Stimulated activated CD4-positive, alpha-beta T cell treated with anti-CD3 and anti-CD28 coated beads, Interleukin-2, amount 100 ng/mL, for 24 hours (primary cell): ENCODE measurements at places on chromosomes 2 and 18.

- no peak for DNase-seq
Observed at GRCh38 chr2:170714381-170715061, 616 bp upstream of the SP5 start.

DNA sequence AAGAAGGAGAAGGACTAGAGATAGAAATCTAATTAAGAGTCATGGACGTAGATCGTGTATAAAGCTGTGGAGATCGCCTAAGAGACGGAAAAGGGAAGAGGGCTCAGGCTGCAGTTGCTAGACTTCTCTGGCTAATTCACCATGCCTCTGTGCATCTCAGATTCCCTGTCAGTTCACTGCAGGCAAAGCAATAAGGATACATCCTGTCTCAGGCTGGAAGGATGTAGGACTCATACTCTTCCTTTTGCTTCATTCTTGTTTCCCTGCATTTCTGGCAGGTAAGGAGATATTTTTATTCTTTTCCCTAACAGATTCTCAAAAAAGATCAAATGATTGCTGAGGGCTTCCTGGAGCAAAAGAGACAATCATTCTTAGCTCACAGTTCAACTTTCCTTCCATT, 112.5 kb downstream of the AP1S3 start:
- no peak for DNase-seq

GRCh38 chr18:22689712-22690111, 243.4 kb upstream of the RBBP8 start:
- no peak for DNase-seq

DNA sequence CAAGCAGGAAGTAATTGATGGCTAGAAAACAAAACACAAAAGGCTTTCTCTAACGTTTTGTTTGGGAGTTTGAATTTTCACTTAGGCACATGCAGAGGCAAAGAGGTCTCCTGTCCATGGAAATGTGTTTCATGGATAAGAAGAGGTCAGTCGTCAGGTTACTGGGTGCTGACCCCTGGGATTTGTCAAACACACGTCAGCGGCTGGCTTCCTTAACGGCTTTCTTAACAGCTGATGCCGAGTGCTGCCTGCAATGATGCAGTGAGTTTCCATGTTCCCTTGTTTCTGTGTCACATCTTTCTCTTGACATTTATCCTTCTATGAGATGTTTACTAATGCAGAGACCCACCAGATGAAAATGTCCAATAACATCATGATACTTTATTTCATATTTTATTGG, 31.7 kb downstream of the GPR39 start:
- DNase-seq, result no peak

DNA sequence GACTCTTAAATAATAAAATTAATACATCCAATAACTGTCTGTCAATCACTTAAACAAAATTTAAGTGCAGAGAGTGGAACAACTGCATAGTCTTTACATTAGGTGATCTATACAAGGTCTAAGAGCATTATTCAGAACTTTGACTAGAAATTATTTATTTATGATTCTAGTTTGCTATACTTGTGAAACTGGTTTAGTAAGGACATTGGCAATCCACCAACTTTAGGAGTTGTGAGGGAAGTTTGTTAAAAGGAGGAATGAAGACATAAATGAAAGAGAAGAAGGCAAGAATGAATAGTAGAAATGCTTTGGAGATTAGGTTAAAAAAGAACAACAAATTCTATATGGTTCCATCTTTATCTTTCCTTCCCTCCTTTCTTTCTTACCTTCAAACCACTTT, 217.5 kb downstream of the GPD2 start:
- no peak for DNase-seq

- no peak for DNase-seq
Observed at GRCh38 chr18:23235860-23236259, 100.6 kb downstream of the CABLES1 start.

DNA sequence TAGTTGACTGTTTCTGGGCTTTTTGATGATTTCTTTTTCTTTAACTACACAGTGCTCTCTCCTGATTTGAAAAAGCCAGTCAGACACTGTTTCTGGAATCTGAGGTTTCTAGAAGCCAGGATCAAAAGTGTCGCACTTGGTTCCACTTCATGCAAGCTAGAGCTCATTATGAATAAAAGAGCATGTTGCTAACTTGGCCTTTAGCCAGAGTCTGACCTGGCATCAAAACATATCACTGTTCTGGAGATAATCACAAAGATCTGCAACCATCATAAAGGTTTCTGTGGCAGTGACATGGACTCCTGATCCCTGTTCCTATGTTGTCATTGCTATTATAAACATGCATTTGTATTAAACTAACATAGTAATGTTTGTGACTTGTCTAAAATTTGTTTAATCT, 76.1 kb upstream of the MAPRE2 start:
- DNase-seq, result no peak

DNA sequence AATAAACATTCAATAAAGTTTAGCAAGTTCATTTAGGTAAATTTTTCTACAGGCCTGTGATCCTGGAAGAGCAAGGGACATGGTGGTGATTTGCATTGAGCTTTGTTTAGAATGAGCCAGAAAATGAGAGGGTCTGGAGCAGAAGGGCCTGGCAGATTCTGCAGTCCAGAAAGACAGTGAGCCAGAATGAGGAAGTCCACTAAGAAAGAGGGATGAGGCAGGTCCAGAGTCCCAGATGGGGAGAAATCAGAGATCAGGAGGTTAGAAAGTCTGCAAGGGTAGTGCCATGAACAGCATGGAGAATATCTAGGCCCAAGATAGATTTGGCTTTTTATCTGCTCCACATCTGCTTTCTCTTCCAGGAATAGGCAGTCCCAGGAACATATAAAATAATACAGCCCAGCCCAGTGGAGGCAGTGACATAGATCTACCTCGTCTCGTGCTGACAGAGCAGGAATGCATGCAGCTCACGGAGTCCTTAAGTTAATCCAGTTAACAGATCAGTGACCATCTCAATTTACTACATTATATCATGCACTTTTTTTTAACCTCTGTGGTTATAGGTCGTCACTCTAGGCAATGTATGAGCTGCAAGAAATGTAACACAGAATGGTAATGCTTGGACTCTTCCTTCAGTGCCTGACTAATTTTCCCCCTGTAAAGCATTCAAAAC, 429.0 kb downstream of the SUCLG1 start:
- DNase-seq, result no peak

DNA sequence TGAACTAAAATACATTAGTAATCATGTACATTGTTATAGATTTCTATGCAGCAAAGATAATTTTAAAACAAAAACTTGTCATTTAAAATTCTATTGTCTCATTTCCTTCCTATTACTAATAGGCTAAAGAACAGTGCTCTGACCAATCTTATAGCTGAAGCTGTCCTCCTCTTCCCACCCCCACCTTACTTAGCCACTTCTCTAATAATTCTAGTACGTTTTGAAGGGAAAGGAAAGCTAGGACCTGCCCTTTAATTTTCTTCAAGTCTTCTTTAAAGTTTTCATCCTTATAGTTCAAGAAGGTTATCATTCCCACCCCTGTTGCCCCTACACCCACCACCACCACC, 121.6 kb downstream of the RBMS1 start:
- DNase-seq, result no peak

- DNase-seq, result no peak
Observed at GRCh38 chr2:38159597-38159996, 83.6 kb upstream of the CYP1B1 start.

DNA sequence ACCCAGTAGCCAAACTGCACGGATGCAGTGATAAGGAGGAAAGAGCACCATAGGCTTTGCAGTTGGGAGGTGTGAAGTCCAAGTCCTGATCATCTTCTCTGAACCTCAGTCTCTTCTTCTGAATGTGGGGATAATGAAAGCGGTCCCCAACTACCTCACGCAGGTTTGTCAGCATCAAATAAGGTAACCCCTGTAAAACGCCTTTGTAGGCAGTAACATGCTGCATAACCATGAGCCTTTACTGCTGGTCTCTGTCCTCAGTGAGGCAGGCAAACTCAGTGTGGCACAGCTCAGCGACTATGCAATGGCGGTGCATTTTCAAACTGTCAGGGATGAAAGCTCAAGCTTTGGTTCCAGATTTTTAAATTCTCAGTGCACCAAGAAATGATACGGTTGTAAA, 46.1 kb downstream of the DNMT3A start:
- no peak for DNase-seq

- no peak for DNase-seq
Observed at GRCh38 chr2:182181381-182181780, 195.7 kb downstream of the PPP1R1C start.

- DNase-seq, result no peak
Observed at GRCh38 chr2:239268549-239268948, 132.3 kb downstream of the HDAC4 start.

GRCh38 chr2:101677658-101678057, 19.8 kb upstream of the MAP4K4 start:
- no peak for DNase-seq

GRCh38 chr2:185145316-185146121, 547.2 kb downstream of the ZNF804A start:
- no peak for DNase-seq

- DNase-seq, result no peak
Observed at GRCh38 chr2:71532327-71532726, 79.0 kb downstream of the DYSF start.

- DNase-seq, result no peak
Observed at GRCh38 chr2:207078186-207078798, 87.5 kb downstream of the KLF7 start.

DNA sequence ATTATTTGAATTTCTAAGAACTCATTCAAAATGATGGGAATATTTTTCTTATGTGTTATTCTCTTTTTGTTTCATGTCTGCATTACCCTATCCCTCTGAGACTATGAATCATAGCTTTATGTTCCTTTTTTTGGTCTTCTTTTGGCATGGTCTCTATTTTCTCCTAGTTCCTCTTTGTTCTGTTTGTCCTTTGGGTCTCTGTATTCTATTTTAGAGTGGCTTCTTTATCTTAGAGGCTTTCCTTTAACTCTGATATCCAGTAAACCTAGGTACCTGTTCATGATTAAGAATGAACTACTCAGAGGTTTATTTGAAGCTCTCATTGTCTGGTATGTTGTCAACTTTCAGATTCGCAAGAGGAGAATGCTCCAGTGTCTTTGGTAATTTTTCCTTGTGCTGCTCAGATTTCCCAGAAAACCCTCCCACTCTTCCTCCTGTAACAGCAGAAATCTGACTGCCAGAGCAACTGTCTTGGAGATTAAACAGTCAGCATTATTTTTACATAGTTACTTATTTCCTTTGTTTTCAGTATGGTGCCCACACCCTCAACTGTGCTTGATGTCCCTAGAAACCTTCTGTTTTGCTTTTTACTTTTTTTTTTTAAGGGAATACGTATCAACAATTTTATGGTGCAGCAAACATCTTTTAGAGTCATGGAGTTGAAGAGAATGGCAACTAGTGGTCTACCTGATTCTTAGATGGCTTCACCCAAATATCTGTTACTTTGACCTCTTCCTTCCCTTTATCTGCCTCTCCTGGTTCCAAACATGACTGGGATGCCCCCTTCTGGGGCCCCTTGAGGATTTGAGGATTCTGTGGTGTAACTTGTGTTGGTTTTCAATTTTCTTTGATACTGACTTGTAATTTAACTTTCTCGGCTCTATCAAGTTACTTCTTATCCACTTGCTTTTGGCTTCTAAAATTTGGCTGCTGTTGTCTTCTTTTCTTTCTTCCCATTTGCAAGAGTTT, 92.0 kb downstream of the DPP10 start:
- no peak for DNase-seq

GRCh38 chr18:52963481-52963880, 623.5 kb downstream of the DCC start:
- no peak for DNase-seq

DNA sequence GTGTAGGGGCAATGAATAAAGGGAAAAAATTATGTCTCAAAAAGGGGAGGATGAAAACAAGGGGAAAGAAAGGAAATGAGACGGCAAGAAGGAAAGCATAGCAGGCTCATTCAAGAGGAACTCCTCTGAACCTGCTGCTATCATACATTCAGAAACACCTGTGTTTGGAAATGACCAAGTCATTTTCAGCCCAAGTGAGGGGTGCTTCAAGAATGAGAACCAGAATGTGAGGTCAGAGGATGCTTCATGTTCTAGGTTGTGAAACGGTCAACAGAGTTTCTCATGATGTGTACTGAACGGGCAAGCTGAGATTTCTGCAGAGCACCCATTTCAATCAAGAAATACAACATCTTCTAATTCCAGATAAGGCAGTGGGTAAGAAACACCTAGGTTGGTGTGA, 1367.2 kb upstream of the CELF4 start:
- DNase-seq, result no peak

DNA sequence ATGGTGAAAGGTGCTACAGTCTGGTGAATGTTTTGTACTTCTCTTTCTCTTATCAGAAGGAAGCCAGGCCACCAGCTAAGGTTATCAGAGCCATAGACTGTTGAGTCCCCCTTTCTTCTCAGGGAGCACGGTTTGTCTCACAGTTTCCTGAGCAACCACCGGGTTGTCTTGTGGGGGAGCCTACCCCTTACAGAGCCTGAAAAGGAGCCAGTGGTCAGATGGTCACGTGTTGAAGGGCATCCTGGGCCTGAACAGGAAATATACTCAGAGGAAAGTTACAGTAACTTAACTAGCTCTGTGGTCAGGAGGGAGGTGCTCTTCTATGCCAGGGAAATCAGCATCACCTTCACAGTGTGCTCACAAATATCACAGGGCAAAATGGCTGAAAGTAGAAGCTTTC, 11.6 kb downstream of the CD28 start:
- DNase-seq, result peak; percentile 54

- no peak for DNase-seq
Observed at GRCh38 chr2:30695749-30696148, 111.5 kb downstream of the CAPN13 start.

DNA sequence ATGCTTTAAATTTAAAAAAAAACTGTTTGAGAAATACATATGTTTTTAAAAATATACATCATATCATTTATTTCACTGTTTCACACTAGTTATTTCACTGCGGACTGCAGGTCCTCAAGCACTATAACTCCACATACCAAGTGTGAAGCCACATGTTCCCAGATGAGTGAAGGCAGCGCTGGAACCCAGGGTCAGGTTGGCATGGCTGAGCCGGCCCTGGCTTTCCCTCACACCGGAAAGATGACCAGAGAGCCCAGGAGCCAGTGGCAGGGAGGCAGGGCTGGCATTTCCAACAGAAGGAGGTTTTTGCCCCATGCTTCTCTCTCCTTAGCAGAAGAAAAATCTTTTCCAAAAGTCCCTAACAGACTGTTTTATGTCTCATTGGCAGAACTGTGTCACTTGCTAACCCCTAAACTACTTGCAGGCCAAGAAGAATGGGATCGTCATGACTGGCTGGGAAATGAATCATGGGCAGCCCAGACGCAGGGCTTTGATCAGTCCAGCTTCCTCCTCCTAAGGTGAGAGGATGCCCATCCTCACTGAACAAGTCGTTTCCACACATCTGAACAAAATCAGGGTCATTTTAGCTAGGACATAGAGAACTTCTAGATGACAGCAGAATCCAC, 287.6 kb upstream of the HNRNPA3 start:
- no peak for DNase-seq

DNA sequence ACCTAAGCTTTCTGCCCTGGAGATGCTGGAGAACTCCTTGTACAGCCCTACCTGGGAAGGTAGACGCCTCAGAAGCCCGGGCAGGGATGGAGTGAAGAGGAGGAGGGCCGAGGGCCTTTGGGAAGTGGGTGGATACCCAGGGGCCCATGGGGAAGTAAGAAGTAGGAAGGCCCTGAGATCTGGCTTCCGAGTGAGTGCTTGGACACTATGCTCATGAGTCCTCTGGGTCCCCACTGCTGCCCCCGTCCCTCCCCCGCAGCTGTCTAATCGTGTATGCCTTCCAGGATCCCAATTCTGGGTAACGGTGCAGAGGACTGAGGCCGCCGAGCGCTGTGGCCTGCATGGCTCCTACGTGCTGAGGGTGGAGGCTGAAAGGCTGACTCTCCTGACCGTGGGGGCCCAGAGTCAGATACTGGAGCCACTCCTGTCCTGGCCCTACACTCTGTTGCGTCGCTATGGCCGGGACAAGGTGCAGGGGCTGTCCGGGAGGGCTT, 1.1 kb downstream of the DOK1 start:
- no peak for DNase-seq

- DNase-seq, result no peak
Observed at GRCh38 chr18:57433934-57434535, 1.1 kb upstream of the ONECUT2 start.
